Tongue (tissue), 3 donors: ENCODE measurements at places on chromosomes 7 and 10.

GRCh38 chr10:78802866-78803265 lies 265.9 kb upstream of the ZMIZ1 start:
- peak; percentile 93 for DNase-seq

DNA sequence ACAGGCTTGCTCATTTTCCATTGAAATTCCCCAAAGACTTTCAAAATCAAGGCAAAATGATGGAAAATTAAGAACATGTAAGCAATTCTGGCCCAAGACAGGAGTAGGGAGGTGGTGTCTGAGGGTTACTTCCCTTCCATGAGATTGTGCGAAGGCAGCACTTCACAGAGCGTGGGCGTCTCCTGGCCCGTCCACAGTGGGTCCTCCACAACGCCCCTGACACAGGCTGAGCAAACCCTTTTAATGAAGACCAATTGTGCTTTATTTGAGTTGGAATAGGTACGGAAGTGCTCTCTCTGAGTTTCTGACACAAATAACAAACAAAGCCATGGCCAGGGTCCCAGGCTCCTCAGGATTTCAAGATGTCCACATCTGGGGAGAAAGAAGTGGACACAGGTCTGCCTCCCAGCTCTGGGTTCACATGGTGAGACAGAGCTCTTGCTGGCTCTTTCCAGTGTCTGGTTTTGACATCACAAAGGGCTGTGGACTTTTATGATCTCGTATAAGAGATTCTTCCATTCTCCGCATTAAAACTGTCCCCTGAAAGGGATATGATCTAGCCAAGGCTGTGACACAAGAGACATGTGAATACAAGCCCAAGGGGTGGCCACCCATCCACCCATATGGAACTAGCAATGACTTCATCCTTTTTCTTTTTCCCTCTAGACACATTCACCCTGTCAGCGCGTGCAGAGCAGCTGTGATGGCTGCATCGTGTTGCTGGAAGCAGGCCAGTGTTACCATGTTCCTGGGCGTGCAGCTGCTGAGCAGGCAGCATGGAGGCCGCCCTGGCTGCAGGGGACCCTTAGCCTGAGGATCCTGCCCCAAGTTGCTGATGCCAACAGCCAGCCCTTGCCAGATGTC lies 145.6 kb downstream of the ADAM12 start:
- DNase-seq: peak; percentile 97

DNA sequence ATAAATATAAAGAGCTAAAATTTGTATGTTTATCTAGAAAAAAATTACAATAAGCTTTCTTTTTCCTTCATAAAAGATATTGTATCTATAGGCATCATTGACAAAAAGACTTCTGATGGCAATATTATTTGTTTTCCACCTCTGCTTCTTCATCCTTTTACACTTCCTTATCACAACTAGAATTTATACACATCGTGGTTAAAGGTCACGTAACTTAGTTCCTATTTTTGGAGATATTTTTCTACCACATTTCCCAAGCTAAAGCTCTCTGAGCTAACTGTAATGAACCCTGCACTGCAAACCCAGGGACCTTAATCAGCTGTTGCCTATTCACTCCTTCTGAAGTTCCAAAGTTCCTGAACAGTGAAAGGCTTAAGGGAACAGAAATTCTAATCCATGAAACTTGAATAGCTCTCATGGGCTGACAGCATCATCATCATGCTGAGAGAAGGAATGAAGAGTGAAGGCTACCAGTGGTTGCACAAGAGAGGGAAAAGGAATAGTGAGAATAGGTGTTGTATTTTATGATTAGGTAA lies 106.1 kb upstream of the SLC13A1 start:
- peak; percentile 3 for DNase-seq

DNA sequence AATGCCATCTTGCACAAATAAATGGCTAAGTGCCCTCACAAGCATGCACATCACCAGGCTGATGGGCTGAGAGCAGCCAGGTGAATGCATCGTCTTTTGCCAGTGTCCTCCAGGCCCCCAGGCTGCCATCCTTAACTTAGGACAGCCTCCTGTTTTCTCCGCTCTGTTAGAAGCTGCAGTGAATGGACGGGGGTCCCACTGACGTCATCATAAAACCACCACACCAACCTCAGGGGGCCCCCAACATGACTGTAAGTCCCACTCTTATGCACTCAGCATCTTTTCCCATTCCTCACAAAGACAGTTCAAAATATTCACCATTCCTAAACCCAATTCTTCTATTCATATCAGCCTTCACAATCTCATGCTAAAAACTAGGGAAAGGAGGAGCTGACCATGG lies 34.4 kb downstream of the GLI3 start:
- no peak for DNase-seq

GRCh38 chr7:131688738-131689661 lies 132.6 kb upstream of the PODXL start:
- peak; percentile 79 for DNase-seq

DNA sequence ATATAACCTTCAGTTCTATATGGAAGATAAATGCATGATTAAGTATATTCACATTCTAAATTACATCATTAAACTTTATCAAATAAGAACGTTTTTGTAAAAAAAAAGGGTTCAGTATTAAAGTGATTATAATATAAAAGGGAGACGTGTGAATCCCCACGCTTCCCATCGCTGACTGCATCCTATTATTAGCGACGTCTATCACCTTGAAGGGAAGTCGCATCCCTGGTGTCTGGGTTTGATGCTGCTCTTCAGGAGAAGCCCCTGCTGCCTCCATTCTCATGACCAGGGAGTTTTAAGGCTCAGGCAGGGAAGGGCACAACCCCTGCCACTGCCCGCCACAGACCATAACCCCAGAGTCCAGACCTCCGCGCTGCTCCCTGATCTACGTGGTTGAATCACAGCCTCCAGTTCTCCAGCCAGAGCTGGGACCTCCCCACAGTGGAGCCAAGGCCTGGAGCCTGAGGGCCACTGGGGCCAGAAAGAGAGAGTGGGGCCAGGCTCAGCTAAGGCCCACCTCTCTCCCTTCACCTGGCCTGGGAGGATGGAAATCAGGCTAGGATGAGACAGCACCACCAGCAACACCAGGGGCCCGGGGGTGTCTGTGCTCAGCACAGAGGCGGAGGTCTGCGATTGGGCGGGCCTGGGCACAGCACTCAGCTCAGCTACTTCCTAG lies 130.6 kb downstream of the TCERG1L start:
- DNase-seq: no peak

GRCh38 chr7:111018960-111019736 lies 71.8 kb upstream of the LRRN3 start:
- DNase-seq: no peak

DNA sequence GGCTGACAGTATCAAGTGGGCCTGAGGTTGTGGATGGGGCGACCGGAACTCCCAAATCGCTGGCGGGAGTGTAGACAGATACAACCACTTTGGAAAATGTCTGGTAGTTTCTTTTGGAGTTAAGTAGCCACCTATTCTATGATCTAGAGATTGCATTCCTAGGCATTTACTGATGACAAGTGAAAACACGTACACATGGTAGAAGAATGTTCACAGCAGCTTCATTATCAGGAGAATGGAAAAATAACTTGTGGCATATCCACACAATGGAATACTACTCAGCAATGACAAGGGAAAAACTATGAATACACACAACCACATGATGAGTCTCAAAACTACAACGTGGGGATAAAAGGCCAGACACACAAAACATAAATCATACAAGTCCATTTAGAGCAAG lies 146.0 kb downstream of the MYOF start:
- DNase-seq: no peak

DNA sequence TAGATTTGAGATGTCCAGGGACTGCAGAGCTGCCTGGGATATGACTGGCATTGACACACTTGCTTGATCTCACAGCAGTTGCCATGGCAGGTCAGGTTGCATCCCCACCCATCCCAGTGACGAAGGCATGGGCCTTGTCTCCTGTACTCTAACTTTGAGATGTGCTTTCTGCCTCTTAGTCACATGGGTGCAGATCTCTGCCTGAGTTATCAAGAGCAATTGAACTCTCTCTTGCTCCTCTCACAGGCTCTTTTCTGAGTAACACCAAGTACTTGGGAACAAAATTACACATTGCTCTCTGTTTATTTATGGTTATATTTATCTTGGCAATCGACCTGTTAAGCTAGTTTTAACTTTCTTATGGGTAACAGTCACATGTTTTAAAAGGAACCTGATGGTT lies 237.3 kb downstream of the NSUN6 start:
- DNase-seq: no peak

DNA sequence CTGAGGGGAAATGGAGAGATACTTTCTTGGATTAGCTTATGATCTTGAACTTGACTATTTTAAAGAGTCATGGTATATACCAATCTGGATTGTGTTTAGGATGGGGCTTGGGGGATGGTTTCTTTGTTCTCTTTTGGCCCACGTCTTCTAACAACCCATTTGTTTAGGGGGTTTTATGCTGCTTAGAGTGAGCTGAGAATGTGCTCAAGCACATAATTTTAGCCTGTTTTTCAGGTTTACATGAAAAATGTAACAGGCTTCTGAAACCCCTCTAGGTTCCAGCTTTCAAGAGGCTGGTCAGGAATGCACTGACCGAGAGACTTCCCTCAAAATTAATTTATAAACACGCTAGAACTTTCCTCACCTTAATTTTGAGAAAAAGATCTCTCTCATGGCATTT lies 94.3 kb downstream of the AUTS2 start:
- no peak for DNase-seq

DNA sequence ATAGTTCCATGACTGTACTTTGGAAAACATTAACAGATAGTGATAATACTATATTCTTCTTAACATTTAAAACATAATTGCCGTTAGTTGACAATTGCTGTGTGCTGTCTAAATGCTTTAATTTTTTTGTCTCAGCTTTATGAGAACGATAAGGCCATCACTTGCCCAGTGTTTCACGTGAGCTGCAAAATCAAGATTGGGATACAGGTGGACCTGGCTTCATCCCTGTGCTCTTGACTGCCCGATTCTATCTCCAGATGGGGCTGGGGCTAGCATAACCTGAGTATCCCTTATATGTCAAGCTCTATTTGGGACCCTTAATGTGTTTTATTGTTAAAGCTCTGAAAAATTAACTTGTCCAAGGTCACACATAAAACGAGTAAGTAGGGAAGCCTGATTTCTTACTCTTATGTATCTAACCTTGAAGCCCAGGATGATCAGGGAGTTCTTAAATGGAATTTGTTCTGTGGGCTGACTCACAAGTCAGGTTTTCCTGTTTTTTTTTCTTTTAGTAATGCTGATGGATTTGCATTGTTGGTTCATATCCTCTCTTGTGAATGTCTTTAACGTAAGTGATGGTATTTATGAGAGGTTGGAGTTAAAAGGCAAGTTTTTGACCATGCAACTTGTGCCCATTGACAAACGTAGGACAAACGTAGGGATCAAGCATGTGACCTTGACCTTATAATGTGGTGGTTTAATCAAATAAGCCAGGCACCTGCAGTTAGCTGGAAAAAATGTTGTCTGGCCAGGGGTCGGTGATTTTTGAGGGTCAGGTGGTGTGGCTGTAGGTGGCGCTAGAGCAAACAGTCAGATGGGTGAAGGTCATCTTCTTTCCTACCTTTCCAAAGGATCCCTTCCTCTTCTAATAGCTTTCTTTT lies 3.6 kb downstream of the PRKAR2B start:
- no peak for DNase-seq

- DNase-seq: no peak
These were observed 5.7 kb upstream of the GSTK1 start for GRCh38 chr7:143257501-143257900.

GRCh38 chr7:113918946-113919345 lies at the start of gene PPP1R3A:
Gene PPP1R3A (minus strand): TSS chr7:113919009. CDS start chr7:113918996, 13 bp downstream.
- peak; percentile 56 for DNase-seq
